Right lung (tissue), 10 donors: ENCODE measurements at places on chromosomes 1 and 21. TPM values are rescaled to one million over a fixed set of nuclear protein-coding genes. Genes with fewer than 3 reads are reported as not detected.

- DNase-seq: no peak
Measured at GRCh38 chr21:38929142-38929541, 123.4 kb downstream of the ETS2 start.

Gene KRTAP21-2
- polyA plus RNA-seq: not detected

Gene TSNAX
- polyA plus RNA-seq: 49.4 TPM

DNA sequence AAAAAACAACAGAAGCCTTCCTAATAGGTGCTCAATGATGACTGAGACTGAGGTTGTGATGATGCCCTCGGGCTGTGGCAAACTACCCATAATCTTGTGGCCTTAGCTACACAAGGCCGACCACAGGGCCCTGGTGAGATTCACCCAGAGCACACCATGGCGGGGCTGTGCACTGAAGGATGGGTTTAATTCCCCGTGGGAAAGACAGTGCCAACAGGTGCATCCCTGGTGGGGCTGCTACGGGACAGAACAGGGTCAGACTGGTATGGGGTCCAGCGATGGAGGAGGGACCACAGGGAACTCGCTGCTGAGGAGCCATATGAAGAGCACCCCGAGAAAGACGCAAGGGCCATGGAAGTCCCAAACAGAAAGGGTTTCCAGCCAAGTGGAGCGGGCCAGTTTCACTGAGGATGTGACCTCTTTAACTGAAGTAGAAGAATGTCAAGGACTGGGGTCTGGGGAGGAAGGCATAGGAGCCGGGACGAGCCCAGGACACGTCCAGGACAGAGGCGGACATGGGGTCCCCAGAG is 21.3 kb downstream of the PRDM15 start:
- no peak for DNase-seq

GRCh38 chr1:217498209-217498608 is 132.7 kb downstream of the GPATCH2 start:
- DNase-seq: no peak

- no peak for DNase-seq
Measured at GRCh38 chr1:80457409-80457808, 1343.3 kb upstream of the ADGRL2 start.

Gene PLK3
- 11.2 TPM for polyA plus RNA-seq

GRCh38 chr1:7447093-7447492 is 324.0 kb upstream of the VAMP3 start:
- no peak for DNase-seq

Gene GJC2
- polyA plus RNA-seq: 4.4 TPM

DNA sequence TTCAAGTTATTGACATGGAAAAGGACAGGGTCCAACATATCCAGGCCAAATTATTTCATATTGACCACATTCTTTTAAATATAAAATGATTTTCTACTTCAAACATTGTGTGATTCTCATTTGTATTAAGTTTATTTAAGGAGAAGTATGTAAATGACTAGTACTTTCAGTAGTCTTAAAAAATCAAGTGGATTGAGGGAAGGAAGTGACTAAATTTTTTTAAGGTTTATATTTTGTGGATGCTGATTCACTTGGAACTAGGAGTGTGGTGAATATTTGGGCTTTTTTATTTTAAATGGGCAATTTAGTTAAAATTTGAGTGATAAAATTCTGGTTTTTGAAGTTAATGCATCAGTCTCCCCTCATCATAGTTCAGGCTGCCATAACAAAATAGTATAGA is 10.1 kb downstream of the PRRC2C start:
- no peak for DNase-seq

GRCh38 chr1:91124290-91124985 is 102.6 kb upstream of the ZNF644 start:
- no peak for DNase-seq

- DNase-seq: no peak
Measured at GRCh38 chr21:32813265-32813903, 41.8 kb upstream of the PAXBP1 start.

Gene ELK4
- 21.5 TPM for polyA plus RNA-seq

GRCh38 chr1:99704356-99704816 is 58.5 kb downstream of the PALMD start:
- no peak for DNase-seq

- no peak for DNase-seq
Measured at GRCh38 chr1:17215545-17215890, 10.6 kb downstream of the PADI1 start.

GRCh38 chr1:201217146-201217545 is 26.5 kb downstream of the IGFN1 start:
- no peak for DNase-seq

DNA sequence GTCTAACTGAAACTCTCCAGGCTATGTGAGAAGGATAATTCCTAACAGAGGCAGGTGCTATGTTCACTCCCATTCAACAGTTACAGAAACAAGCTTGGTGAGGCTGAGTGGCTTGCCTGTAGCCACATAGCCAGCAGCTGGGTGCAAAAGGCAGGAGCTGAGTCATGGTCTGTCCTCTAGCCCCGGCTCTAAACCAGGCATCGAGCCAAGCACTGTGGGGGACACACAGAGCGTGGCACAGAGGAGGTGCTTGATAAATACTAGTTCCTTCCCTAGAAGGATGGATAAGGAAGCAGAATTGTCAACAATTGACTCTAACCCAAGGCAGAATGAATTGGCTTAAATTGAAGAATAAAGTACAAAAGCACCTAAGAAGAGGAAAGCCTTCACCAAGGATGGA is 10.4 kb upstream of the KCNA2 start:
- DNase-seq: no peak

Gene AKT3
- 25.2 TPM for polyA plus RNA-seq

DNA sequence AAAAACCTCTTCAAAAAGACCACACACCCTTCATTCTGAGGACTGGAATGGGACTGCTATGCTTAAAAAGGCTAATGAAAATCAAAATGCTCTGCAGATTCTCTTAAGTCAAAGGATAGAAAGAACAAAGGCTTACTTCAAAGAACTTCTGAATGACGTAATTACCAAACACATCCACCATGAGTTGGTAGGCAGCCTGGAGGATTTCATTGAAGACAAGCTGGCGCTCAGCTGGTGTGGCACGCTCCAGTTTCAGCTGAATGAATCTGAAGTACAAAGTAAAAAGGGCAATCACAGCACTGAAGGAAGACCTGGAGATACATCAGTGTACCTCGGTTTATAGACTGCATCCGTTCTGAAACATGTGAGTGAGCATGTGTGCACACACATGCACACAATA is 43.5 kb upstream of the SDC3 start:
- no peak for DNase-seq

DNA sequence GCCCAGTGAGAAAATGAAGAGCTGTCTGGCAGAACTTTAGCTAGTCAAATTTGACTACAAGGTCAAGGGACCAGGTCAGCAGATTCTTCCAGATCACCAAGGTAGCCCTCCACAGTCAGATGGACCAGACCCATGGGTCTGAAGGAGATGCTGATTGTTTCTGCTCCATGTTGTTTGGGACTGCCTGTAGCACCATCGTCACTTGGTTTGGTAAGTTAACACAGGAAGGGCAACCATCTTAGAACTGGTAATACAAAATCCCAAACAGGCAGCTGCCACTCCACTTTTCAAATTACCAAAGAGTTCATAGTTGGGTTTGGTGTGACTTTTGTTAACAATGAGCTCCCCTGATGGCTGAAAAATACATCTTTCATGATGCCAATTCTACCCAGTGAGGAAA is 9.0 kb downstream of the ITPKB start:
- no peak for DNase-seq

GRCh38 chr21:41766883-41767605 is at the start of gene RIPK4:
RIPK4 (minus strand) TSS chr21:41767052; CDS start chr21:41767041, 11 bp downstream.
- DNase-seq: peak; percentile 62

DNA sequence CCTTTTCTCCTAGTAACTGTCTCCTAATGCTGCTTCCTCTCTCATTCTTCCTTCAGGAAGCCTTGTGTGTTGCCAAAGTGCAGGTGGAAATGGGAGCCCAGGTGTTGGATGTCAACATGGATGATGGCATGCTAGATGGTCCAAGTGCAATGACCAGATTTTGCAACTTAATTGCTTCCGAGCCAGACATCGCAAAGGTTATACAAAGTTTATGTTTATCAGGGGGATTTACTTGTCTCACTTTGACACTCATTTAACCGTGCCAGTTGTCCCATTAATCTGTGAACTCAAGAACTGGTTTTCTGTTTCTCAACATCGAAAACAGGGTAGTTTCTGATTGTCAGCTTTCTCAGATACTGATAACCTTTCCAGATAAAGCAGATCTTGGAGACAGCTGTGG is 40.4 kb downstream of the MTR start:
- DNase-seq: no peak

- no peak for DNase-seq
Measured at GRCh38 chr21:16454399-16454798, 724.6 kb downstream of the USP25 start.

Gene LCE2B
- polyA plus RNA-seq: not detected

GRCh38 chr1:26049531-26050247 is 3.8 kb upstream of the SLC30A2 start:
- DNase-seq: no peak

Gene SH2D5
- 0.19 TPM for polyA plus RNA-seq

- DNase-seq: no peak
Measured at GRCh38 chr1:240869071-240869470, 257.1 kb upstream of the GREM2 start.

Gene AMIGO1
- polyA plus RNA-seq: 3.7 TPM

DNA sequence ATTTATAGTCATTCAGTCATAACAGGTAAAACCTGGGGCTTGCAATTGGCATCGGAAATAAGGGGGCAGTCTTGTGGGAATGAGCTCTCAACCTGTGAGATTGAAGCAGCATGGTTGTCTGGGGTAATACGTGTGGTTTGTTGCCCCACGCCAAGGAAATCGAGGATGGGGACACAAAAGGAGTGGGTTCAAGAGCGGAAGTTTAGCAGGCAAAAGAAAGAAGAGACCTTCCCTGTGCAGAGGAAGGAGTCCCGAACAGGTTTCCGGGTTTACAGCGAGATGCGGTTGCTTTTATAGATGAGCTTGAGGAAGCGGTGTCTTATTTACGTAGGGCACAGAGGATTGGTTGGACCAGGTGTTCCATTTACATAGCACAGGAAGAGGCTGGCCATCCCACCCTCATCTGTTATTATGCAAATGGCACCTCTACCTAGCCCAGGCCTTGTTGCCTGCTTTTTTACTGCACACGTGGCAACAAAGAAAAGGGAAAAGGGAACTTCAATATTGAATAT is 37.3 kb downstream of the IFNAR1 start:
- no peak for DNase-seq

DNA sequence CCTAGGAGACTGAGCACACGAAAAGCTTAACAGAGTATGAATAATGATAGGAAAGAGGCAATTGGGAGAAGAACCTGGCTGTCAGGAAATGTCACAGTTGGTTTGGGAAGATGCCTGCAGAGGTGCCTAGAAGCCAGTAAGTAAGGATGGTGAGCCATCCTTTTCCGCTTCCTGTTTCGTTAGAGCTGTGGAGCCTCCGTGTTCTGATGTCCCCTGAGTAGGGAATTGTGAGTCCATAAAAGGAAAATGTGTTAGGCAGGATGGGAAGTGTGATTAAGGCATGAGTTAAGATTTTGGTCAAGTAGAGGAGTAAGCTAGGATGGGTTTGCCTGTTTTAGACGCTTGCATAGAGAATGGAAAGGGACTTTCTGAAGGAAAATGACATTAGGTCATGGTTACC is 9.0 kb downstream of the CLIC4 start:
- no peak for DNase-seq

- DNase-seq: no peak
Measured at GRCh38 chr1:39354572-39354971, 136.9 kb upstream of the BMP8A start.

Gene ADGRL4
- 13.1 TPM for polyA plus RNA-seq

- no peak for DNase-seq
Measured at GRCh38 chr21:45880097-45881068, 101.2 kb upstream of the COL6A1 start.
